Progenitor cell of endocrine pancreas (in vitro differentiated cells): ENCODE measurements at places on chromosomes 1 and 21. TPM values are rescaled to one million over a fixed set of nuclear protein-coding genes. Genes with fewer than 3 reads are reported as not detected.

Gene KLF17
- total RNA-seq = not detected in 2 replicates

Gene TMEM54
- 23.2 and 27.0 TPM in 2 replicates for total RNA-seq

Gene ESRRG
- 8.3 and 9.6 TPM in 2 replicates for total RNA-seq

Gene TMEM50B
- total RNA-seq = 39.4 and 39.9 TPM in 2 replicates

Gene TGFB2
- total RNA-seq = 26.4 and 27.9 TPM in 2 replicates

Gene TRIM67
- 0.05 and 0.09 TPM in 2 replicates for total RNA-seq

Gene ZNF697
- total RNA-seq = 21.3 and 22.3 TPM in 2 replicates

Gene ARHGAP30
- 0.20 TPM in 1 of 2 replicates, not detected in the other for total RNA-seq

Gene ADGRL2
- 70.8 and 75.1 TPM in 2 replicates for total RNA-seq

Gene GABRD
- not detected in 2 replicates for total RNA-seq

Gene ALDH9A1
- 37.3 and 39.0 TPM in 2 replicates for total RNA-seq

Gene TNFRSF25
- total RNA-seq = 68.3 and 68.9 TPM in 2 replicates

Gene HSD3B1
- not detected in 2 replicates for total RNA-seq

Gene SPRR5
- total RNA-seq = not detected in 2 replicates
